ENCODE measurements at places on chromosomes 3 and 15. TPM values are rescaled to one million over a fixed set of nuclear protein-coding genes. Genes with fewer than 3 reads are reported as not detected.

Gene THAP10
- total RNA-seq: 0.10 TPM

Gene HERC2
- total RNA-seq: 18.5 TPM

Gene PLAAT1
- total RNA-seq: 0.52 TPM

Gene HRH1
- 2.4 TPM for total RNA-seq

Gene HRG
- not detected for total RNA-seq

Gene EFCC1
- 0.10 TPM for total RNA-seq

Gene TEX264
- total RNA-seq: 20.1 TPM

Gene CEMIP
- total RNA-seq: 0.21 TPM

Gene INKA1
- 1.5 TPM for total RNA-seq

Gene MUSTN1
- 2.1 TPM for total RNA-seq

Gene C3orf85
- not detected for total RNA-seq

Gene AHSG
- not detected for total RNA-seq

Gene TICRR
- total RNA-seq: 0.10 TPM

Gene ANKUB1
- total RNA-seq: not detected

Gene GABRR3
- total RNA-seq: under 0.01 TPM

Gene IRAK2
- 14.6 TPM for total RNA-seq

Gene THRB
- total RNA-seq: 0.94 TPM

Gene CXCR6
- total RNA-seq: 5.2 TPM

Gene MFN1
- total RNA-seq: 47.9 TPM

Gene COLQ
- total RNA-seq: 1.9 TPM

Gene DCP1A
- total RNA-seq: 80.2 TPM

Gene CYP8B1
- total RNA-seq: under 0.01 TPM

Gene GAP43
- not detected for total RNA-seq

Gene PCLAF
- 1.4 TPM for total RNA-seq

Gene KPNA1
- 21.8 TPM for total RNA-seq

Gene WDR49
- 4.8 TPM for total RNA-seq

Gene RETNLB
- total RNA-seq: not detected

Gene CIB2
- total RNA-seq: 1.9 TPM

Gene C3orf22
- not detected for total RNA-seq

Gene FRMD5
- not detected for total RNA-seq

Gene CCDC54
- not detected for total RNA-seq

Data from mononuclear cell (primary cell).